ENCODE measurements at places on chromosomes 1 and 21.

- no peak for DNase-seq
Observed at GRCh38 chr1:92583821-92584760, 97.4 kb upstream of the GFI1 start.

DNA sequence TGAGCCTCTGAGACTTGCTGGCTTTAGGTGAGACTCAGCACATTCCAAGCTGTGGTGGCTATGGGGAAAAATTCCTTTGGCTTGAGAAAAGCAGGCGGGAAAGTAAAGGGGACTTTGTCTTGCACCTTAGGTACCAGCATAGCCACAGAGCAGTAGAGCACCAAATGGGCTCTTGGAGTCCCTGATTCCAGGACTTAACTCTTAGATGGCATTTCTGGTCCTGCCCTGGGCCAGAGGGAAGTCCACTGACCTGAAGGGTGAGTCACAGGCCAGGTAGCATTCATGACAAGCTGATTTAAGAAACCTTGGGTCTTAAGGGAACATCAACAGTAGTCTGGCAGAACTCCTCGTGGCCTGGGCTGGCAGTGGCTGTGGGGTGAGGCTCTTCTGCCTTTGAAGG lies 344.7 kb downstream of the DUSP10 start:
- DNase-seq: no peak

DNA sequence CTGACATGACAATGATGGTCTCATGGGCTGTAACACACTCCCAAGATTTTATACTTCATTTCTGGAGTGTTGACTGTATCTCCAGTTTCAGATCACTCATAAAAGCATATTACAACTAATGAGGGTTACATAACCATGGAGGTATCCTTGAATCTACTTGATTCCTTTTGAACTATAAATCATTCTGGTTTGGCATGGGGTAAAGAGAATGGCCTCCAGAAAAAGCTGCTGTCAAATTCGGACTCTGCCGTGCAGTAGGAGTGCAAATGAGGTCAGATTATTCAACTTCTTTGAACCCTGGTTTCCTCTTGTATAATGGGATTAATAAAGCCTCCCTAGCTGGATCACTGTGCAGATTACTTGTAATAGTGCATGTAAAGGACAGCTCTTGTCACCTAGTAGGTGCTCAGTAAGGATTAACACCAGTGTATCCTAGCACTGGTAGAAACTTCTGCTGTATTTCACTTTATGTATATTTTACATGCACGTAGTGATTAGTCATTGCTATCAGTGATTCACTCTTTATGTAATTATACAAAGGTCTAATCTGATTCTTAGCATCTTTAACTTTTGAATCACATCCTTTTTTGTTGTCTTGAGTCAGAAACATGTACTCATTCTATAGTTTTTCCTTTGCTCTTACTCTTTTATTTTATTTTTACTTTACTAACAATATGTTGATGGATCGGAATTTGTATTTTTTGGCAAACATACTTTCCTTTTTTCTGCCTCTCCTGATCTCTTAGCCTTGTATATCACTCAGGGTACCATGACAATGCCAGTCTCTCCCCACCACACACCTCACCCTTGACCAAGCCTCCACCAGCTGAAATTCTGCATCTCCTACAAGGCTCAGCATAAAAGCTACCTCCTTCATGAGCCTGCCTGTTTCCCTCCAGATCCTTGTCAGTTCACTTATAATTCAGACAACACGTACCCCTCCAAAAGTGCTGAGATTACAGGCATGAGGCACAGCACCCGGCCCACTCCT lies 3.2 kb downstream of the LRRC8C start:
- no peak for DNase-seq

DNA sequence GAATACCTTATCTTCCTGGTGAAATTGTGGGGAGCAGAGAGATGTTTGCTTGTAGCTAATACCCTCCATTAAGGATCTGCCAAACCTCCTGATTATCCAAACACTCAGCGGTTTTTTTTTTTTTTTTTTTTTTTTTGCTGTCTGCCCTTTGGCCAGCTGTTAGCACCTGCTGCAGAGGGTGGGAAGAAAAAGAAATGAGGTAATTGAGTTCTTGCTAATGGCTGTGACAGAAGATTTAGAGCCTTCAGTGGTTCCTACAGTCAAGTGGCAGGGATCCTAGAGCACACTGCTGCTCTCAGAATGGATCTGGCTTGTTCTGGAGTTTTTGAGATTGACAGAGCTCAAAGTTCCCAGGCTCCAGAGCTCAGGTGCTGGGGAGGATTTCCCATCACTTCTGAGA lies 342.5 kb downstream of the DISC1 start:
- no peak for DNase-seq

DNA sequence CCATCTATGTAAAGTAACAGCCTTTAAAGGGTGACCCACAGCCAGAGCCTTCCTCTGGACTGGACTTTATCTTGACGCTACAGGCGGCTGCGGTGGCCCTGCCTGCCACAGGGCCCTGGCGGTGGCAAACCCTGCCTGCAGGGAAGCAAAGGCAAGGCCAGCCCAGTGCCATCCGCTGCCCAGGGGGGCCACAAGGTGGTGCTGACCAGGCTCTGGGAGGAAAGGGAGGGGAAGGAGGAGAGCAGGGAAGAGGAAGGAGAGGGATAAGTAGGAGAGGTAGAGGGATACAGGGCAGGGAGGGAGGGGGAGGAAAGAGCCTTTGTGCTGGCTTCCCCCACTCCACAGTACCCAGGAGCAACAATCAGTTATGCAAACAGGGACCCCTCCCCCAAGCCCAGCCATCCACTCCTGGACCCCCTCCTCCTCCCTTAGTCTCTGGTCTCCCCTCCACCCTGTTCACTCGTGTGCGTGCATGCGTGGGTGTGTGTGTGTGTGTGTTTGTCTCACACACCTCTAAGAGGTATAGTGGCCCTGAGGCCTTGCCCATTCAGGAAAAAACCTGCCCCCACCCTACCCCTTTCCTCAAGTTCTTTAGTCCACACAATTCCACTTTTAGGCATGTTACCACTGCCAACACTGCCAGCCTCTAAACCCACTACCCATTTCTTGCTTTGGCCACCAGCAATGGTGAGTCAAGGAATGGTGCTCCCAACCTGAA lies 30.3 kb downstream of the SSBP3 start:
- no peak for DNase-seq

GRCh38 chr21:42232176-42232825 lies 13.4 kb downstream of the ABCG1 start:
- DNase-seq: no peak

DNA sequence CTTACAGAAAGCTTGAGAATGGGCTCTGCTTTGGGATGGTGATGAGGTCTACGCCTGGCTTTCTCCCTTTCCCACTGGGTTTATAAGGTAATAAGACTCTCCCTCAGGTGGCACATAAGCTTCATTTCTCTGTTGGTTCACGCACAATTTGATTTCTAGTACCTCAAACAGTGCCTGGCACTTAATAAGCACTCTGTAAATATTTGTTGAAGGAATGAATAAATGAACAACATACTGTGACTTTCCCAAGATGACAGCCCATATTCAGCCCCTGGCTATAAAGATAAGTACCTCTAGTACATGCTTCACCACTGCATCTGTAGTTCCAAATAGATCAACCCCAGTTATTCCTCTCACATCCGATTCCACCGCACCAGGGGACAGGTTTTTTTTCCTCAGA lies 17.8 kb downstream of the COPA start:
- DNase-seq: no peak

- DNase-seq: no peak
Observed at GRCh38 chr1:153271711-153272110, 12.2 kb downstream of the LORICRIN start.

DNA sequence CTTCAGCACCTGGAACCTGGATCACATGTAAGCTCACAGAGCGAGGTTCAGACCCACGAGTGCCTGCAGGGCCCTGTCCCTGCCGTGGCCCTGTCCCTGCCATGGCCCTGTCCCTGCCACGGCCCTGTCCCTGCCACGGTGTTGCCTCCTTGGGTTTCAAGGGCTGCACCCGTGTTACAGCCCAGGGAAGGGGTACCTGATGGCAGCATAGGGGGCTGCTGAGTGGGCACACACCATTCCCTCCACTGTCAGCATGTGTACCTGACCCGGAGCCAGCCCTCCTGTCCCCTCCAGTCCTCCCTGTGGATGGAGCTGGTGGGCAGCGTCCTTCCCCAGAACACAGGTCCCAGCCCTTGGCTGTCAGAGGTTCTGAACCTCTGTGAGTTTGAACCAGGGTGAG lies 15.3 kb downstream of the DFFB start:
- no peak for DNase-seq

GRCh38 chr1:154966111-154966510 lies 4.4 kb downstream of the SHC1 start:
- no peak for DNase-seq

GRCh38 chr1:44346878-44347277 lies 8.2 kb downstream of the ERI3 start:
- no peak for DNase-seq

GRCh38 chr21:34100337-34100736 lies 27.0 kb downstream of the MRPS6 start:
- DNase-seq: no peak

- DNase-seq: no peak
Observed at GRCh38 chr1:7549277-7550161, 221.6 kb upstream of the VAMP3 start.

DNA sequence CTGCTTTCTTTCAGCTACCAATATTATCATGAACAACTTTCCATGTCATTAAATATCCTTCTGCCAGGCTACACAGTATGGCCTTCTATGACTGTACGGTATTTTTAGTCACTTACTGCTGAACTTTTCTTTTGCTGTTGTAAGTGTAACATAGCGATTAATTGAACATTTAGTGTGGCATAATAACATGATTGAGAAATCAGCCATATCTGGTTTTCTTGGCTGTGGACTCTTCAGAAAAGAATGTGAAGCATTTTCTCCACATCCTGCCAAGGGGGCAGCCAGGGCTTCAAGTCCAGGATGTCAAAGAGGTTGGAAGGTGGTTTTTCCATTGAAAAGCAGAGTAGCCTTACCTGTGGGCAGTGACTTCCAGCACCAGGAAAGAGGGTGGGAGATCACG lies 8.8 kb upstream of the AHCYL1 start:
- DNase-seq: no peak

- DNase-seq: peak; percentile 94
Observed at GRCh38 chr21:43938751-43939442, 73.2 kb upstream of the TRAPPC10 start.

- DNase-seq: no peak
Observed at GRCh38 chr1:237004116-237004515, at the start of gene MT1HL1. MT1HL1 (minus strand) TSS chr1:237004441; CDS start chr1:237004372, 69 bp downstream.

All from HuH-7.5 (cell line).